Stimulated activated CD4-positive, alpha-beta T cell treated with anti-CD3 and anti-CD28 coated beads, Interleukin-4, amount 100 ng/mL, for 24 hours (primary cell): ENCODE measurements at places on chromosomes 13 and 19.

- peak; percentile 73 for DNase-seq
Measured at GRCh38 chr19:13100031-13100588, 2.5 kb downstream of the LYL1 start.

GRCh38 chr19:36008336-36008978 is at the start of gene SYNE4:
SYNE4 (minus strand) TSS chr19:36008813; CDS start chr19:36008681, 132 bp downstream.
- no peak for DNase-seq

DNA sequence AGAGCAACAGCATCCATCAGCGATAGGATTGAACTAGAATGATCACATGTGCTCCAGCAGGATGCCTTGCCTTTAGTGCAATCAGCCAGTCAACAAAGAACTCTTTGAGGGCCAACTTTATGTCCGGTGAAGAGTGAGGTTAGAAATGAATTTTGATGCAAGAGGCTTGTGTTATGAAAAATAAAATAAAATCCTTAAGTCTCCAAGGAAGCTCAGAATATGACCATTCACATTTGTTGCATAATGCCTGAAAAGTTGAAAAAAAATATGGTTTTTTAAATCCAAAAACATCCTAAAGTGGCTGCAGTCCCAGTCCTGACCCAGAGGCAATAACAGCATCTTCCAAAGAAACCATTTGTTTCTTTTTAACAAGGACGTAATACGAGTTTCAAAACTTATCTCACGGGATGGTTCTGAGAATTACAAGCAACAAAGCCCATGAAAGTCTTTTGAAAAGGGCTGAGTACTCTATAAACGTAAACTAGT is 61.3 kb downstream of the DCLK1 start:
- DNase-seq = no peak

DNA sequence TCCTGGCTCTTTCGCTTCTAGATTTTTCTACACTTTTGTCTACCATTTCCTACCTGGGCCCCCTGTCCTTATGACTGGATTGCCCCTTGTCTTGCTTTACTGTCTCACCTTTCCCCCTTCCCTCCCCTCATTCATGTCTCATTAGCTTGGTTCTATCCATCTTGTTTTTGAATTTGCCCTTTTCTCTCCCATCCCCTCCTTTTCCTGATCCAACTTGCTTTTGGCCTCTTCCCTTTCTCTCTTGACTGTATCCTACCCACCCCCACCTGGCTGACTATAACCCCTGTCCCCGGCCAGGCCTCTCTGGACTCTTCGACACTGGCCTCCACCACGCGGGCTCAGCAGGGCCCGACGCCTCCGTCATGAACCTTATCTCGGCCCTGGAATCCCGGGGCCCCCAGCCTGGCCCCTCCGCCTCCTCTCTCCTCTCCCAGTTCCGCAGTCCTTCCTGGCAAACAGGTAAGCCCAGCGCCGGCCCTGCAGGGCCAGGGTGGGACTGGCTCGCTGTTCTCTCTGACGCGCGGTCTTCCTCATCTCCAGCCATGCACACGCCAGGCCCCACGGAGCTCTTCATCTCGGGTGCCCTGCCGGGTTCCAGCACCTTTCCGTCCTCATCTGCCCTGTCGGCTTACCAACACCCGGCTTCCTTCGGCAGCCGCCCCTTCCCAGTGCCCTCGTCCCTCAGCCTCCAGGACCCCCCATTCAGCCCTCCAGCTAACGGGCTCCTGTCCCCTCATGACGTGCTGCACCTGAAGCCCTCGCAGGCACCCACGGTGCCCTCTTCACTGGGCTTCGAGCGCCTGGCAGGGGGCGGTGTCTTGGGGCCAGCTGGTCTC is 3.4 kb downstream of the PRR12 start:
- DNase-seq = no peak

- DNase-seq = no peak
Measured at GRCh38 chr19:30564551-30565011, 192.4 kb downstream of the ZNF536 start.

DNA sequence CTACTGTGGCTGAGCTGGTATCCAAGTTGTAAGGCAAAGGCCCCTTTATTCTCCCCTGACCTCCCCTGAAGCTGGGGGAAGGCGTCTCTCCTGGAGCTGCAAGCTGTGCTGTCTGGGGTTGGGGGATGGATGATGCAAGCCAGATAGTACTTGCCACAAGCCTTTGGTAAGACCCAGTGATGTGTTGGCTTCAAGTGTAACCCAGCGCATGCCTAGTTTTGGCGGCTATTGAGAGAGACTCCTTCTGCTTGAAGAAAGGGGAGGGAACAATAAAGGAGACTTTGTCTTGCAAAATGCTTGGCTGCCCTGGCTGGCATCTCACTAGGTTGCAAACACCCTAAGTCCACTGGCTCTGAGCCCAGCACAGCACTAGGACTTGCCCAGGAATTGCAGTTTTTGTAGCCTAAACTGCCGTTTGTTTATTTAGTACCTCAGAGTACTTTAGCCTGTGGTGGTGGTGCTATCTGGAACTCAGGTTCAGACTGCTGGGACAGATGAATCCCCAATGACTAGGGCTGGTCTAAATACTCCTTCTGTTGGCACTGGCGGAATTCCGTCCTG is 108.2 kb downstream of the TNFSF13B start:
- no peak for DNase-seq

DNA sequence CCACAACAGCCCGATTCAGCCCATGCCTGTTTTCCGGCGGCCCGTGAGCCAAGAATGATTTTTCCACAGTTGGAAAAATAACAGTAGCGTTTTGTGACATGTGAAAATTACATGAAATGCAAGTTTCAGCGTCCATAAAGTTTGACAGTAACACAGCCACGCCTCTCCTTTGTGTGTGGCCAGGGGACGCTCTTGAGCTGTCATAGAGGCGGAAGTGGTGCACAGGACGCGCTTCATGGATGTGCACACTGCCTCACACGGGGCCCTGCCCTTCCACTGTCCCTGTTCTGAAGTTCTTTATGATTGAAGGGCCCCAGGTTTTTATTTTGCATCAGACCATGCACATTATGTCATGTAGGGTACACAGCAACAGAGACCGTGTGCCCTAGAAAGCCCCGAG is 12.4 kb upstream of the ELAVL1 start:
- peak; percentile 44 for DNase-seq

GRCh38 chr13:44108331-44108858 is 228.7 kb downstream of the LACC1 start:
- no peak for DNase-seq

DNA sequence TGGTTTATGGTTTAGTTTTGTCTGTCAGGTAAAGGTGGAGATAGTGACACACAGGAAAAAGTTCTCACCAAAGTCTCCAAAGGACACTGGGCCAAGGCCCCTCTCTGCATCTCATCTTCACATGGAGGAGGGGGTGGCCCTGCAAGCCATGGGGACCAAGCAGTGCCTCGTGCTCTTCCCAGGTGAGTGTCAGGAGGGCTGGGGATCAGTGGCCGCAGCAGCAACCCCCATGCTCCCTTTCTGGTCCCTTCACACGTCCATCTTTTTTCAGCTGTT is 88.0 kb downstream of the RGCC start:
- no peak for DNase-seq
